Stimulated activated CD8-positive, alpha-beta memory T cell treated with anti-CD3 and anti-CD28 coated beads, Interleukin-15, amount 100 ng/mL, for 24 hours (primary cell): ENCODE measurements at places on chromosomes 6 and 20.

DNA sequence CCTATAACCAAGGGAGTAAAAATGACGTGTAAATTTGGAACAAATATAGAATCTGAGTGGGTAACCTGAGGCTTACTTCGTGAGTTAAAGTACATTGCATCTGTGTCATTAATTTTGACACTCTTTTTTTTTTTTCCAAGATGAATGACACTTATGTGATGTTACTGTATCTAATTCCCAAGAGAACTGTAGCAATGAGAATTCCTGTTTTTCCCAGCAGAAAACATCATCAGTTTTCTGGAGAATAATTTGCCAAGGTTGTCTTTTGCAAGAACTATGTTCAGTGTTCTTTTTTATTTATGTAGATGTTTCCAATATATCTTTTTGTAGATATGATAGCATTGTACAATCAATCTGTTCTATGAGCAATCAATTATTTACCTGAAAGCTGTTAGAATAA, 283.6 kb downstream of the ARHGAP18 start:
- no peak for DNase-seq

DNA sequence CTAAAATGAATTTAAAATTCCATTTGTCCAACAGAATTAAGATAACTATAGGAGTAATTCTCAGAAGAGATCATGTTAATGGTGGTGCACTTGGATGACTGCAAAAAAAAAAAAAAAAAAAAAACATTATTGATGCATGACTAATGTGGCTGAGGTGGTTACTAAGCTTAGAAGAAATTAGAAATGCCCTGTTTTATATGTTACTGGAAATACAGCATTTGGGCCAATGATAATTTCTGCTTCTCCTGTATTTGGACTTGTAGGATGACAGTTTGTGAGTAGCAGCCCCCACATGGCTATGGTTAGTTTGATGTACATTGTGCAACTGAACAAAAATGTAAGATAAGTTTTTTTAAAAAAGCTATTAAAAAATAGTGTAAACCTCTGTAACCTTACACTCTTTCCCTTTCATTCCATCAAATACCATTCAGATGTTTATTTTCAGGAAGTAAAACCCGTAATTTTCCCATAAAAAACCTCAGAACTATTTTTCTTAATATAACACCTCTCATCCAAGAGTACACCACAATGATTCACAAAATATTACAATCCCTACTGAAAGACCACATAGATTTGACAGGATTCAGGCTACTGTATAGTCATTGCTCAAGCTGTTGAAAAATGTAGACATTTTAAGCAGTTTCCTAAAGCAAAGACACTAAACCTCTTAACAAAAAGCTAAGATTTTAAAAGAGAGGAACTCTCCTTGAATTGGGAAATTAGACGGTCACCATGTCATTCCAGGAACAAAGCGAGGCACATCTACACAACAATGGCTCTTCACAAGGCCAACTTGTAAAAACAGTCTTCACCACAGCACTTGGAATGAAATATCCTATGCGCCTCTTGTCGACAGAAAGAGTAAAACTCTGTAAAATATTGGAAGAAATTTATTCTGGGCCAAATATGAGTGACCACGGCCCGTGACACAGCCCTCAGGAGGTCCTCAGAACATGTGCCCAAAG, 83.0 kb downstream of the WDR27 start:
- DNase-seq, result no peak

DNA sequence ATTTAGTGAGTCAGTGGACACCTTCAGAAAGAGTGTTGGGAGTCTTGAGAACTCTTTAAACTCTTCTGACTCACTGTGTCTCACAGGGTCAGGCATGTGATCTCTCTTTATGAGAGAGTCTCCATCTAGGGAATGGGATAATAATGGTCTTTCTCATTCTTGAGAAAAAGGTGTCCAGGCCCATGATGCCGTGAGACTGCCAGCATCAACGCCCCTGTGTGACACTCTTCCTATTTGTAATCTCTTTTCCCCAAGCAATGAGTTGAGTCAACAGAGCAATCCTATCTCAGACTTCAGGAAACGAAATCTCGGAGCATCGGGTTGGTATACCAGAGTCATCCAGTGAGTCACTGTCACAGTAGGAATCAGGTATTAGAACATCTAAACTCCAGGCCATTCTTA, 82.3 kb upstream of the BMP2 start:
- no peak for DNase-seq

DNA sequence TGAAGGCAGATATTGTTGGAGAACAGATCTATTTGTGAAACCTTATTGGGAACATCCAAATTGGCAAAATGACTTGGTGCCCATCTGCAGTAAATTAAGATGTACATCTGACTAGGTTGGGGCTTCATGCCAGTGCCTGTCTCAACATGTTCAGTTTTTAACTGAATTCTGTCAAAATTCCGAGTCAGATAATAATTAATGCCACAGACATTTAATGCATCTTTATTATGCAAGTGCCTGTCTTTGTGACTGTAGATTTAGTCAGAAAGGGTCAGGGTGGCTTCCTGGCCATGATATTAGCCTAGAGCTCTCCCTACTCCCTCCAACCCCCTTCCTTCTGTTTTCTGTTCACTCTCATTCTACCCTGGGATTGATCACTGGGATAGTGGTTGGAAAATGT, 199.3 kb upstream of the FLRT3 start:
- DNase-seq, result no peak

GRCh38 chr6:11947063-11947462, 65.0 kb upstream of the HIVEP1 start:
- DNase-seq, result no peak

DNA sequence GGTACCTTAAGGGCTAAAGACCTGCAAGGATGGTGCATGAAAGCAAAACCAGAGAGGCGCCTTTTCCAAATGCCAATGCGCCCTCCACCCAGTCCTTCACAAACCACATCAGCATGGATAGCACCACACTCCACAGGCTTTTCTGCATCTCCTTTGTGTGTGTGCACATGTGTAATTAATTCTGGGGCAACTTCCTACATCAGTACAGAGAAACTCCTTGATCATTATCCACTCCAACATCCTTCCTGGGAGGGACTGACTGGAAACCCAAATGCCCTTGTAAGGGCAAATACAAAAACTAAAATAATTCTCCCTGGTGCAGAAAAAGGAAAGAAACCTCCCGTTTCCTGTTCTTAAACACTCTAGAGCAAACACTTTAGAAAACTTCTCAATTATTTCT, 10.8 kb downstream of the SLC52A3 start:
- no peak for DNase-seq

GRCh38 chr6:130696806-130697205, 130.4 kb upstream of the SMLR1 start:
- no peak for DNase-seq

DNA sequence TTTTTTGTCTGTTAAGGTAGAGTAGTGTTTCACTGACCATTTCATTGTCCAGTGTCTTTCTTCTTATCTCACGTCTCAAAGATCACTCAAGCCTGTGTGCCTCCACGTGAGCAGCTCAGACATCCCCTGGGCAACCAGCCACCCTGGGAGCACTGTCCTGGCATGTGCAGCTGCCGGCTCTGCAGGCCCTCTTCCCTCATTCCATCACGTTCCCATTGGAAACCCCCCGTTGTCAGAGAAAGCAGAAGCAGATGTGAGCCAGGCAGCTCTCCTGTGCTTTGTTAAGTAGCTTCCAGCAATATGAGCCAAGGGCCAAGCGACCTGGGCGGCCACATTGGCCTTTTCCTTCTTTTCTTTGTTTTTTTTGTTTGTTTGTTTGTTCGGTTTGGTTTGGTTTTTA, 233.2 kb upstream of the SYNDIG1 start:
- DNase-seq, result no peak

DNA sequence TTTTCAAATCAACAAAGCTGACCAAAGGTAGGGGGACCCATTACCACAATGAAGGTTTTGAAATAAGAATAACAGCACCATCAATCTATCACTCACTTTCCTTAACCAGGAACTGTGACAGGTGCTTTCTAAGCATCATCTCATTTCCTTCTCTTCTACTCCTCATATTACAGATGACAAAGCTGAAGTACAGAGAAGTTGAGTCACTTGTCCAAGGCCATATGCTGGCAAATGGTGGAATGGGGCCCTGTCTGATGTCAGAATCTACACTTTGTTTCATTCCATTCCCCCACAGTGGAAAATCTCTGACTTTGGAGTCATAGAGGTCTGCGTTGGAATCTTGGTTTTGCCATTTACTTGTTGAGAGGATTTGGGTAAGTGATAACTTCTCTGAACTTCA, 222.5 kb upstream of the LRFN2 start:
- no peak for DNase-seq

GRCh38 chr20:48120120-48120519, 334.8 kb upstream of the SULF2 start:
- DNase-seq, result no peak

GRCh38 chr6:79670789-79671188, 39.7 kb downstream of the SH3BGRL2 start:
- DNase-seq, result no peak

DNA sequence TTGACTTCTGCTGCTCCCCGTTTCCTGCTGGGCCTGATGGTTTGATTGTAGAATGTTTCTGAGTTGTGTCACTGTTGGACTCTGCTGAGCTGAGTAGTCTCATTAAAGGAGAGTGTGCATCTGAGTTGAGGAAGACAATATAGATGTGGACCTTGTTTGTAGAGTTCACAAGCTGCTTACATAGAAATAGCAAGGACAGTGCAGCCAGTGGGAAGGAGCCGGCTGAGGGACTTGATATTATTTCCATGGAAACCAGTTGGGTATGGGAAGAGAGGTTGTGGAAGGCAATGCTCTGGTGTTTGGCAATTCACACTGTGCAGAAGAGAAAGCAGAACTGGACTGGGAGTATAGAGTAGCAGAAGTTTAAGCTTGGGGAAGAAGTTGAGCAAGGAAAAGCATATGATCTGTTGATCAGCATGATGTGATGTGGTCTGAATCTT, 14.8 kb downstream of the IGF2R start:
- DNase-seq, result no peak

GRCh38 chr6:30554962-30555815, 1.1 kb downstream of the GNL1 start:
- no peak for DNase-seq
